ENCODE measurements at places on chromosomes 6 and 20.

DNA sequence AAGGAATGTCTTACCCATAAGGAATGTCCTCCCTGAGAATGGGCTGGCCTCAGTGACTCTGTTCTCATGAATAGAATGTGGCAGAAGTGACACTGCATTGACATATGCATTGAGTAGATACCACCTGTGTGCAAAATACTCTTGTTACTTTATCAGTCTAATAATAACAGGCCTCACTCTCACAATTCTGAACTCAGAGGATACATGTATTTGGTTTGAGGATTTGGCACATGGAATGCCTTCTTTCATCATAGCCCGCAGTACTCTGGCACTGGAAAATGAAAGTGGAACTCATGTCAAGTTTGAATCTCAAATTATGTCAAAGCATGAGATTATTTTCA, 52.9 kb upstream of the PLCB4 start:
- no peak for DNase-seq

DNA sequence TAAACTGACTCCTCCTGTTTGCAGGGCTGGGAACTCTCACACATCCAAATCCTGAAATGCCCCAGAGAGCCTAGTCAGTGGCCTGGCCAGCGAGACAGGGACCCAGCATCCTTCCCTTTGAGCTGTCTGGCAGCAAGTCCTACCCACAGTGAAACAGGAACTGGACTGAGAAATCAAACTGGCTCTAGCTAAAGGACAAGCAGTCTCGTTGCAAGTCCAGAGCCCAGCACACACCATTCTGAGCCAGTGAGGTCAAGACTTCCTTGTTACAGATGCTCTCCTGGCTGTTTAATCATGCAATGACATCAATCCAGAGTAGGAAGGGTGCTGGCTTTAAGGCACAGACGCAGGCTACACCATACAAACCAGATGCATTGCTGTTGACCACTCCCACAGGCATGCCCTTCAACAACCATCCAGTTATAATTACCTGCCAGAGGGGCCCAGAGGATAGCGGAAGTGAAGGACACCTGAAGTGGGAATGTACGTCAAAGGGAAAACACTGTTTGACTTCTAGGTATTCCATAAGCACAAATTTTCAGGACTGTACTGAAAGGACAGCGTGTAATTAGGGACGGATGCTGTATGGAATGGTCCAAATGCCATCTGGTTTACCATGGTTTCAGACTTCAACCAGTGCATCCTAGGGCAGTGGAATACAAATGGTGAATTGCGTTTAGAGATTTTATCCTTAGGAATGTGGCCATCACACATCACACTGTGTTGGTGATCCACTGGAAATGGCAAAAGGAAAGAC, 114.4 kb downstream of the SLC23A2 start:
- no peak for DNase-seq

- DNase-seq, result no peak
Observed at GRCh38 chr6:130269969-130270635, 47.4 kb upstream of the SAMD3 start.

- no peak for DNase-seq
Observed at GRCh38 chr6:42374018-42374669, 77.6 kb downstream of the TRERF1 start.

DNA sequence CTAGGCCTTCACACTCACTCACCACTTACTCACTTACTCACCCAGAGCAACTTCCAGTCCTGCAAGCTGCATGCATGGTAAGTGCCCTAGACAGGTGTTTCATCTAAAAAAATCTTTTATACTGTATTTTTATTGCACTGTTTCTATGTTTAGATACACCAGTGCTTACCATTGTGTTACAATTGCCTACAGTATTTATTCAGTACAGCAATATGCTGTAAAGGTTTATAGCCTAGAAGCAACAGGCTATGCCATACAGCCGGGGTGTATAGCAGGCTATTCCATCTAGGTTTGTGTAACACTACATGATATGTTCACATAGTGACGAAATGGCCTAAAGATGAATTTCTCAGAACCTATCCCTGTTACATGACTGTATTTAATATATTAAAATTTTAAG, 37.1 kb upstream of the KCNK5 start:
- no peak for DNase-seq

GRCh38 chr6:39407446-39407993, 85.0 kb upstream of the KCNK16 start:
- no peak for DNase-seq

DNA sequence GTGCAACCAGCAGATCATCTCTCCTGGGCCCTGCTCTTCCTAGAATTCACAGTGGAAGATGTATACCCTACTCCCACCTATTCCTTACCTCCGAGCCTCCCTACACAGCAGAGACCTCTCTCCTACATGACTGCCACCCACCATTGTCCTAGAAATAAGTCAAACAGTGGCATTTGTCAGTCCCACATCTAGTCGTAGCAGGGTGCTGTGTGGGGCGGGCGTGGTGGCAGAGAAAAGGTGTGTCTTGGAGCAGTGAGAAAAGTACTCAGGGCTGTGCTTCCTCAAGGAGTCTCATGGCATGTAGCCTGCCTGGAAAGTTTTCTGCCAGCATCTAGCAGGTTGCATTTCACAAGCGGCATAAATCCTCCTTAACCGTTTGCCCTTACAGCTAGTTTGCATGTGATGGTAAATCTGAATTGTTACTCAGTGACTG, 59.4 kb upstream of the PTGIS start:
- DNase-seq, result no peak

- no peak for DNase-seq
Observed at GRCh38 chr6:130105996-130106704, 87.8 kb downstream of the L3MBTL3 start.

DNA sequence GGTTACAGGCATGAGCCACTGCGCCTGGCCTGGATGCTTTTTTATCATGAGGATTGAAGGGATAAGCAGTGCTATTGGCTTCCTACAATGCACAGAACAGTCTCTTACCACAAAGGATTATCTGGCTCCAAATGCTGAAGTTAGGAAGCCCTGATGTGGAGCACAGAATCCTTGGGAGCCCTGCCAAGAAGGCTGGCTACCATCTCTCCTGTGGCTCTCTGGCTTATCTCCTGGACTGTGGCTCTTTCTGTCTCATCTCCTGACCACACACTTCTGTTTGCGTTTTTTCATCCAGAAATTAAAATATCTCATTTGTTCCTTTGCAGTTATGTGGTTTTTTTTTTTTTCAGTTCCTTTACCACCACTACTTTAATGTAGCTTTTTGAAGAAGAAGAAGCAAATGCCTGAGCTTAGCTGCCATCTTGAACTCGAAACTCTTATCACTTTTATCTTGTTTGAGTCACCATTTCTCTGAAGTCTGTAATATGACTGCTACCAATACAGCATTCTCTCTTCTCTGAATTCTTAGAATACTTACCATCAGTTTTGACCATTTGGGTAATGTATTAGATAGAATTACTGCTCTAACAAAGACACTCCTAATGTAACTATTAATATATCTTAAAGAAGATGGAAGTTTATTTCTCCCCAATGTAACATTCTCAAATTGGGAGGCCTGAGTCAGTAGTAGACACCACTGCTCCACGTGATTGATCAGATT, 1044.7 kb downstream of the KIF16B start:
- DNase-seq, result no peak

DNA sequence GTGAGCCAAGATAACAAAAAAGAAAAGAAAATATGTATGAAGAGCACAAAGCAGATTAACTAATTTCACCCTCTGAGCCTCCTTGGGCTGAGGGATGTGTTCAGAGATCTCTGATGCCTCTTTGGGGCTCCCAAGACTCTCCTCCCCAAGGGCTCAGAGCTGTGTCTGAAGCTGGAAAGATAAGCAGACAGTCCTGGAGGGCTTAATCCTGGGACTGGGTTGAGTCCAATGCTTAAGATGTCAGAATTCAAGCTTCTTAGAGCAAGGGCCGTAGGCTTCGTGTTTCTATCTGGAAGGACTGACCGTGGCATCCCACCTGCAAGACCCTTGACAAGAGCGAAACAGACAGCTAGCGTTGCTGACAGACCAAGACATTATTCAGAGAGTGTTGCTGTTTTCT, 229.0 kb downstream of the ZMYND8 start:
- no peak for DNase-seq

- DNase-seq, result no peak
Observed at GRCh38 chr20:49919009-49919408, 3.7 kb upstream of the SPATA2 start.

- no peak for DNase-seq
Observed at GRCh38 chr6:116411284-116411623, 40.5 kb downstream of the DSE start.

GRCh38 chr20:52833901-52834300, 138.3 kb upstream of the TSHZ2 start:
- DNase-seq, result no peak

All from stimulated activated CD4-positive, alpha-beta T cell treated with anti-CD3 and anti-CD28 coated beads, Interleukin-1b, Interleukin-23, amount 100 ng/mL, for 24 hours (primary cell).